Omental fat pad (tissue), 4 donors: ENCODE measurements at places on chromosomes 12 and 14. TPM values are rescaled to one million over a fixed set of nuclear protein-coding genes. Genes with fewer than 3 reads are reported as not detected.
A peak's percentile ranks its signal among the peaks of the same experiment; 100 is the strongest.

- no peak for DNase-seq
Observed at GRCh38 chr12:51307655-51308593, 16.1 kb downstream of the BIN2 start.

TAS2R31 gene
- total RNA-seq: 4.3 TPM

- no peak for DNase-seq
Observed at GRCh38 chr14:62655166-62655565, 390.1 kb downstream of the KCNH5 start.

NPAS3 gene
- total RNA-seq: 2.5 TPM

DNA sequence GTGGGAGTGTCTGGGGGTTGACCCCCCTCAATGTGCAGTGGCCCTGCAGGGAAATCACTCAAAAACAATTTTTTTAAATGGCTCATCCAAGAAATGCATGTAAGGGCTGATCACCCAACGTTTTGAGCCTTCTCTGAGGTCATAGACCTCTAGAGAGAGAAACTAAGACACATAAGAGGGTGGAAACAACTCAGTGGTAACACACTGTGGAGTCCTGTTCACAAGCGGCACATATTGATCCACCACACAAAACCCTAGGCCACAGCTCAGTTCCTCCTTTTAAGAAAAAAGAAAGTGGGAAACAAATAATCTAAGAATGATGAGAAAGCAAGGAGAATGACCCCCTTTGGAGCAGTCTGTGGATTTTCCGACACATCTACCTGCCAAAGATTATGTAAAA is 83.0 kb upstream of the METAP2 start:
- no peak for DNase-seq

GLIPR1L1 gene
- not detected for total RNA-seq

- DNase-seq: no peak
Observed at GRCh38 chr14:55026441-55026792, 482 bp downstream of the WDHD1 start.

KCNH3 gene
- 0.84 TPM for total RNA-seq

DNA sequence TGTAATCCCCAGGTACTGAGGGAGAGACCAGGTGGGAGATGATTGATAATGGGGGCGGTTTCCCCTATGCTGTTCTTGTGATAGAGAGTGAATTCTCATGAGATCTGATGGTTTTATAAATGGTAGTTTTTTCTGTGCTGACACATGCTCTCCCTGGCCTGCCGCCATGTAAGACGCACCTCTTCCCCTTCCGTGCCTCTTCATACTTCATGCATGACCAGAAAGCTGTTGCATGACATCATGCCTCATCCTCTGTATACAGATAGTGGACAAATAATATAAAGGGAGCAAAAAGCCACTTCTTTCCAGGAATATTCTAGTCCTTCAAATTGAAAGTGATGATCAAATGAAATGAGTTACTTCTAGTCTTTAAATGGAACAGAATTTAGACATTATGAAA is 47.3 kb upstream of the LRIG3 start:
- no peak for DNase-seq

DNA sequence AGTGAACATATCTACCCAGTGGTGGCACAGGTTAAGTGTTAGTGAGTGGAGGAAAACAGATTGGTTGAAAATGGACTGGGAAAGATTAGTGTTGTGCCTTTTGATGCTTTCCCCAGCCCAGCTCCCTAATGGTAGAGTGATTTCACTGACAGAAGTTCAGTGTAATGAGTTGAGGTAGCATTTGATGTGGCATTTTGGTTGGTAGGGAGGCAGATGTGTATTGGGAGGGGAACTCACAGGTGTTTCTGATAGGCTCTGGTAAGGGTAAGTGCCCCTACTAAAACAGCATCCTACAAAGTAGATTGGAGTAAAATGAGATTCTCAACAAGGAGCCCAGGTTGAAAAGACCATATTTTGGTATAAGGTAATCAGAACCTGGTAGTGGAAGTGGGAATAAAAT is 4.2 kb downstream of the TBK1 start:
- DNase-seq: no peak

GRCh38 chr12:1566449-1567135 is 27.8 kb downstream of the FBXL14 start:
- DNase-seq: no peak

DNA sequence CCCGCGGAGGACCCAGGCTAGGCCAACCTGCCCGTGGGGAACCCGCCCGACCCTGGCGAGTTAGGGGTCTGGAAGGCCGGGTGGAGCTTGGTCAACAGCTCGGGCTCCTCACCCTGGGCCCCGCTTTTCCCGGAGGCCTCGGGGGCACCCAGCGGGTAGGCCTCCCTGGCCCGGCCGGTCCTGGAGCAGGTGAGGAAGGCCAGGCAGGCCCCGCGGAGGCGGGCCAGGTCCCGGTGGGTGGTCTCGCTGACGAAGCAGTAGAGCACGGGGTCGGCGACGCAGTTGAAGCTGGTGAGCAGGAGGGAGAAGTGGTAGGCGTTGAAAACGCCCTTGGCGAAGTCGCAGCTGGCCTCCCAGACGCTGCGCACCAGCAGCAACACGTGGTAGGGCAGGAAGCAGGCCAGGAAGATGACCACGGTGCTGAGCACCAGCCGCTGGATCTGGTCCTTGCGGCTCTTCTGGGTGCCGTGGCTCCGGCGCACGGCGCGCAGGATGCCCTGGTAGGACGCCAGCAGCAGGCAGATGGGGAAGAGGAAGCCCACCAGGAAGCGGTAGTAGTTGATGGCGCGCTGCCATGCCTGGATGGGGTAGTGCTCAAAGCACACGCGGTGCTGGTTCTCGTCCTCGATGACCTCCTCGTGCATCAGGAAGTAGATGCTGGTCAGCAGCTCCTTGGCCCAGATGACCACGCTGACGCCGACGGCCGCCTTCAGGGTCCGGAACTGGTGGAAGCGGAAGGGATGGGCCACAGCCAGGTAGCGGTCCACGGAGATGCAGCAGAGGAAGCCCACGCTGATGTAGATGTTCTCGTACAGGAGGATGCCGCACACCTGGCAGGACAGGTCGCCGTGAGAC is 10.3 kb downstream of the GPR68 start:
- no peak for DNase-seq

DNA sequence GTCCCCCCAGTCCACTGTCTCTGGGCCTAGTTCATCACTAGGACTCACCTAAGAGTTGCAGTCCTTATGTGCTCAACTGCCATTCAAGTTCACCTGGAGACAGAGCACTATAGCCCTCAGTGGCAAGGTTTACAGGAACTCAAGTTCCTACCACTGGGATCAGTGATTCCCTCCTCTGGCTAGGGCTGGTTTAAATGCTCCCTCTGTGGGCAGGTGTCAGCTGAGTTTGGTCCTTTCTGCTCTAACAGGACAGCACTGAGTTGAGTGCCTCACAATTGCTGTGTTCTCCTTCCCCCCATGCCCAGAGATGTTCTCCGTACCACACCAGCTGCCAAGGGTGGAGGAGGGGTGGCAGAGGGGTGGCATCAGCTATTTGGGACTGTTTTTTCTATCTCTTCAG is 20.8 kb upstream of the SAV1 start:
- no peak for DNase-seq

GRCh38 chr12:32322354-32322753 is 77.0 kb upstream of the FGD4 start:
- DNase-seq: no peak

DNA sequence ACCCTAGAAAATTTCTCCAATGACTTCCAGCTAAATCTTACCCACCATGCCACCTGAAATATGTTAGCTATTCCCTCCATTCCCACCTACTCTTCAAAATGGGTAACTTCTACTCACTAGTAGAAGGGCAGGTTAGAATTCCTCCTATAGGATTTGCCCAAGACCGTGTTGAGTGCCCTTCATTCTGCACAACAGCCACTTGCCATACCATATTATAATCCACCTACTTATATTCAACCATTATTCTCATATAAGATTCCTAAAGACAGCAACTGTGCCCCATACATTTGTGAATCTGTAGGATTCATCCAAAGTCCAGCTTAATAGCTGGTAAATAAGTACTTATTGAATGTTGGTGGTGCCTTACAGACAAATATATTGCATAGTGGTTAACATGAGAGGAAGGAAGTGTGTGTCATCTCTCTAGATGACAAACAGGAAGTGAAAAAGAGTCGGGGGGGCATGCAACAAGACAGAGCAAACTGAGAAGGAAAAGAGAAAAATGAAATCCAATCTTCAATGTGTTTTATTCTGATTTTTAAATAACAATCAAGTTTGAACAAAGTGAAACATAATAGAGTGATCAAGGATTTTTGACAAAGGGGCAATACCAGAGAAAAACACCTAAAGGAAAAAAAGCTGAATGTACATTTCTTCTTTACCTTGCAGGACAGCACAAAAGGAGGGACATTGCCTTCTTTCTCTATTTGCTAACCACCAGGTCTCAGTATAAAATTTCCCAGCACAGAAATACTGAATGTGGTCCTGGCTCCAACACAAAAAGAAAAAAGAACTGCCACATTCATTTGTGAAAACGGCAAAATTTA is 389.3 kb upstream of the USP15 start:
- no peak for DNase-seq

RPL10L gene
- total RNA-seq: not detected

- no peak for DNase-seq
Observed at GRCh38 chr12:73589220-73589619, 948.4 kb upstream of the ATXN7L3B start.

DNA sequence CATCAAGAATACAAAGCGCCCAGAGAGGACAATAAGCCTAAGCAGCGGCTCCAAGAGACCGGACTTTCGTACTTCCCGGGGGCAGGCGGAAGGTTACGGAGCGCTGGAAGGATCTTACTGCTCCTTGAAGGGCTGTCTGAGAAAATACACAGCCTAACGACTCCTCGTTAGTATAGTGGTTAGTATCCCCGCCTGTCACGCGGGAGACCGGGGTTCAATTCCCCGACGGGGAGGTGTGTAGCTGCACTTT is 12.1 kb upstream of the TMPO start:
- peak; percentile 85 for DNase-seq

TSPAN19 gene
- not detected for total RNA-seq

NKX2-1 gene
- total RNA-seq: not detected

- no peak for DNase-seq
Observed at GRCh38 chr12:11238275-11238674, 31.2 kb downstream of the PRB3 start.

TAS2R8 gene
- total RNA-seq: not detected

PHETA1 gene
- total RNA-seq: 14.6 TPM

PCED1B gene
- 1.9 TPM for total RNA-seq

GRCh38 chr12:6322352-6322751 is 11.9 kb downstream of the PLEKHG6 start:
- no peak for DNase-seq

DNA sequence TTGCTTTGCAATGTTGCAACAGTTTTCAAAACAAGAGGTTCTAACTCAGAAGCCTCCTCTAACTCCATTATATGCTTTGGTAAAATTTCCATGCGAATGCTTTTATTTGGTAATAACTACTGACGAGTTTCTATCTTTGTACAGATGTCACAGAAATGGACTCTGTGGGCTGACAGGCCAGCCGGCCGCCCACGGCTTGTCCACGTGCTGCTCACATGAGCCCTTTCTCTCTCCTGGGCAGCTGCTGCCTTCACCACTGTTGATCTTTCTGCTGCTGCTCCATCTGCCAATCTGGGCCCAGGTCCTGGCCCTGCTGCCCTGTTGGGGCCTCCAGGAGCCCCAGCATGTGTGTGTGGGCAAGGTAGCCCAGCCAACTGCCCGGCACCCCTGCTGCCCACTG is 168.2 kb upstream of the TMEM132C start:
- no peak for DNase-seq

GRCh38 chr12:105502426-105502930 is 172.0 kb downstream of the C12orf75 start:
- no peak for DNase-seq

DNA sequence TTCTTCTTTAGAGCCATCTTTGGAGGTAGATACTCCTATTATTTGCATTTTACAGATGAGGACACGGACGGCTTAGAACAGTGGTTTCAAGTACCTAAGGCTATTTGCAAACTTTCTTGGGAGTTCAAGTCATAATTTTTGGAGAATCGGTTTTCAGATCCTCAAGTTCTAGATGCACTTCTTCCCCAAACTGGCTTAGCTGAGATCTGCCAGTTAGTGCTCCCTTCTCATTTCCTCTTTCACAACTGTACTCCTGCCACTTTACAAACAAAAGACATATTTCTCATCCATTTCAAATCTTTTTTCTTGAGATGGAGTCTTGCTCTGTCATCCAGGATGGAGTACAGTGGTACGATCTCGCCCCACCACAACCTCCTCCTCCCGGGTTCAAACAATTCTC is 77.3 kb downstream of the HELB start:
- no peak for DNase-seq

DNA sequence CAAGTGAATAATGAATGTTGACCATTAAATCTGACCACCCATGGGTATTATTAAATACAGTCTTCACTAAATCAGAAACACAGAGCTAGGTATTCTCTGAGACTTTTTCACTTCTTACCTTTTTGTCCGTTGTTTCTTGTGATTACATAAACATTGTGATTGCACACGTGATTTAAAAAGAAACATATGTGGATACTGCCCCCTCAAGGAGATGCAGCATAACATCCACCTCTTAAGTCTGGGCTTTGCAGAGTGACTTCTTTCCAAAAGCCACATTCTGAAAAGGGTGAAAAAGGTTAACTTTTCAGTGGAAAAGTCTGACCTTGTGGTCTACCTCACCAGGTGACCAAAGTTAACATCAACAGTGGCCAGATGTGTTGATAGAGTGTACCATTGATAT is 185.5 kb upstream of the FAR2 start:
- DNase-seq: no peak

CD69 gene
- 11.5 TPM for total RNA-seq

GRIP1 gene
- total RNA-seq: 4.9 TPM

C14orf39 gene
- total RNA-seq: not detected

DNA sequence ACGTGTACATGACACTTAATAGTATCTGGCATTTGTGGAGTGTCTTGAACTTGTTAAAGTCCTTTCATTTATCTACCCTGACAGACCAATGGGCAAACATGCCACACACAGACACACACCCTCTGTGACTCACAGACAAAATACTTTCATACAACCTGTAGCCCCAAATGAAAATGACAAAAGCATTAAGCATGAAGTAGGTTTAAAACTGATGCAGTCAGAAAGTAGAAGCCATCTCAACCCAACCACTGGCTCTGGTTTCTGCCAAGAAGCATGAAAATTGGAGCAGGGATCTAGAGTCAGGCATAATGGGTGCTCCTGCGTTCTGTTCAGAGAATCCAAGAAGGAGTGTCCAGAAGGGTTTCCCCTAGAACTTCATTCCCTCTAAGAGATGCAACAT is 23.1 kb upstream of the KRT77 start:
- no peak for DNase-seq

MYF5 gene
- not detected for total RNA-seq

CCDC198 gene
- total RNA-seq: not detected
